ENCODE measurements at places on chromosomes 12 and 14. TPM values are rescaled to one million over a fixed set of nuclear protein-coding genes. Genes with fewer than 3 reads are reported as not detected.

Gene CLSTN3
- total RNA-seq, result 26.7 TPM

Gene PTHLH
- total RNA-seq, result 53.5 TPM

Gene KRT85
- not detected for total RNA-seq

DNA sequence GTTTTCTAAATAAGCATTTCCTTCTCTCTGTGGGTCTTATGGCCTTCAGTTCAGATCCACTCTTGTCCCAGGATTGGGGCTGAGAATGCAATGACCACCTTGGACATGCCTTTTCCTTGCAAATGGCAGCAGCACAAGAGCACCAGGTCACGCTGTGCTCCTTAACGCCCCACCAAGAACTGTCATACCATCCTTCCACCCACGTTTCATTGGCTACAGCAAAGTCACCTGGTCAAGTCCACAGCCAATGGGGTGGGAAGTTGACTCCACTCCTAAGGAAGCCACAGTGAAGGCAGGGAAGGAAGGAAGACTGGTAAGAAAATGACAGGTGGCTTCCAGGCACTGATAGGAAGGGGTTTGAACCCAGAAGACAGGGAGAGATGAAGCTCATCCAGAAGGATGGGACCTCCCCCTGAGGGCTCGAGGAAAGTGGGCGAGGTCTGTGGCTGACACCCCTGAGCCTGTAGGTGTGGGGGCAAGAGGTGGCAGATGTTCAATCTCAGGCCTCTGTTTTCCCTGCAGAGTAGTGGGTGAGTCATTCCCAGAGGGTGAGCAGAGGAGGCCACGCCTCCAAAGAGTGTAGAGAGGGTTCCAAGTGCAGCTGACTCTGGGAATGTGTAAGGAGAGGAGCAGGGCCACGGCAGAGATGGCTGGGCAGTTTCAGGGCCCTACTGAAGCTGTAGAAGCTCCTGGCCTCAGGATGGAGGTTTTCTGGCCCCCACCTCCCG lies 113.5 kb upstream of the VRK1 start:
- no peaks in the 10 kb centered on the region for H3K36me3 ChIP-seq
- H3K4me1 ChIP-seq, result no peaks in the 10 kb centered on the region
- H3K4me3 ChIP-seq, result no peak overlapping the region
- no peak overlapping the region for H3K27ac ChIP-seq
- no peaks in the 10 kb centered on the region for H3K27me3 ChIP-seq

All from astrocyte (in vitro differentiated cells and primary cell).